ENCODE measurements at places on chromosomes 16 and 17.
A peak's percentile ranks its signal among the peaks of the same experiment; 100 is the strongest.

DNA sequence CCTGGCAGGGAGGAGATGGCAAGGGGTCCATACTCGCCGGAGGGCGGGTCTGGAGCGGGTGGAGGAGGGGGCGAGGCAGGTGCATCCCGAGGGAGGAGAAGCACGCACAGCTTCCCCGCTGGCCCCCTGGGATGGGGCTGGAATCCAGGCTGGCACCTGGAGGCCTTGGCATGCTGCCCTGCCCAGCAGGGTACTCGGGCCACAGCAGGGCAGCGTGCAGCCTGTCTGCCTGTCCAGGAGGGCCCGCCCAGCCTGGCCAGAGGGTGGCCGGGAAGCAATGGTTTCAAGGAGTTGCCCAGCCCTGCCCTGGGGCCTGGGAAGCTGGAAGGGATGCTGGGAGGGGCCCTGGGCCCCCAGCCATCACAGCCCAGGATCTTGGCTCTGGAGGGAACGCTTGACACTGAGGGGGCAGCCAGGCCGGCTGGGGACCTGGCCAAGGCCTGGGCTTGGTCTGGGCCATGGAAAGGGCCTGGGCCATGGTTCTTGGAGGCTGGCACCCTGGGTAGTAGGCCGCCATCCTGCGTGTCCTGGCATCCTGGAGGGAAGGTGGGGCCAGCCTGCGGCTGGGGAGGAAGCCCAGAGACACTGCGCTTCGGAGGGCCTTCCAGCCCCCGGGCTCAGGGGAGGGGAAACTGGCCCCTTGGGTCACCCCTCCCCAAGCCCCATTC, 1.1 kb downstream of the GLIS2 start:
- DNase-seq = no peak

DNA sequence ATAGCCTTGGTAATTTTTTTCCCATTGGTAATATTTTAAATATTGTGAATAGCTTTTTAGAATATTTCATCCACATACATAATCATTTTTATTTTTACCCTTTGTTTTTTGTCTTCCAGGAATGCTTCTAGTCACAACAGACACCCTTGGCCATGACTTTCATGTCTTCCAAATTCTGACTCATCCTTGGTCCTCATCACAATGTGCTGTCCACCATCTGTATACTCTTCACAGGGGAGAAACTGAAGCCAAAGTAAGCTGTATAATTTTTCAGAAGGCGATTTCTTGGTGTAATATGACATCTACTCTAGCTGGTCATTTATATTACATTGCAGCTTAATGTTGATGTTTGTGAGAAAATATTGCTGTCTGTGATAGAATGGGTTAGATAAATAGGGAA, 269.4 kb downstream of the BCAS3 start:
- DNase-seq = no peak

DNA sequence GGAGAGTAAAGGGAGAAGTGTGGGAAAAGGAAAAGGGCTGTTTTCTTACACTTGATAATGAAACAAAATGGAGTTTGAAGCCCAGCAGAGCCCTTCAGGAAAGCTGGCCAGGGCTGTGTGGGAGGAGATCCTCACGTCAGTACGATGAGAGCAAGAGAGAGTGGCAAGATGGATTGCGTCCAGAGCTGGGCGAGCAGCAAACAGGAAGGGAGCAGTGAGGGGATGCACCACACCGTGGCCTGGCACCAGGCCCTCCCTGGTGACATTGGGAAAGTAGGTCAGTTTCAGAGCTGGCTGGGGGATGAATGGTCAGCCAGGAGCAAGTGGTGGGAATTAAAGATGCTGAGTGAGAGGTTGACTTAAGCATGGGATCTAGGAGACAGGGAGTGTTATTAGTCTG, 273.6 kb downstream of the GRIN2A start:
- peak; percentile 28 for DNase-seq

GRCh38 chr16:2468233-2468724, 2.8 kb upstream of the NTN3 start:
- peak; percentile 75 for DNase-seq

GRCh38 chr17:28405632-28406472, at the start of gene SLC46A1:
SLC46A1 (minus strand) TSS chr17:28406212; CDS start chr17:28406114, 98 bp downstream.
- peak; percentile 82 for DNase-seq

DNA sequence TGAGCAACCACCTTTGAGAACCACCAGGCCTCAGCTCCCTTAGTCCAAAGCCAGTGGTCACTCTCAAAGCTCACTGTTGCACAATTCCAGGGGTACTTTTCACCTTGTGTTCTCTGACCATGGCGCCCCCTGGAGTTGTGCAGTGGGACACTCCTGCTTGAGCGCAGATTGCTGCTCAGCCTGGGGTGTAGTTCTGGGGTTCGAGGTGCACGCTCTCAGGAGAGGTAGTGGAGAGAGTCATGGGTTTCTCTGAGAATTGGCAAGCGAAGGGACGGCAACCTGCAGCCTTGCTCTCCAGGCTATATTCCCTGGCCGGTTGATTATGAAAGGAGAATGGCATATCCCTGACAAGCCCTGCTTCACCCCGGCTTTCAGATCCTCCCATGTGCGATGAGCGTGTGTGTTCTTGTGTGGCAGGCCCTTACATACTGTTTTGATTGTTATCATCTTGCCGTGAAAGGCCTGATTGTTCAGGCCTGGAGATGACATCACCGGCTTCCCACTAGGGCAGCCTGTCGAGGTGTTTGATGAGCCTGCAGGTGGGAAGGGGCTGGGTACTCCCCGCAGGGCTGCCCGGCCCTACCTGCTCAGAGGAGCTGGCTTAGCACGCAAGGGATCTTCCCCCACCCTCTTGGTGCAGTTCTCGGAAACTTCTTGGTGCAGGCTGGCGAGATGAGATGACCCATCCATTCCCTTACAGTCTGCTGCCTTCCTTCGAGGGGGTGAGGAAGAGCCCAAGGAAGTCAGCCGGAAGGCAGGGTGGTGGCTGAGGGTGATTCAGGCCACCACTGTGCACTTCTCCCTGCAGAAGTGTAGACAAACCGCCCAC, 431.2 kb downstream of the SLC39A11 start:
- DNase-seq = peak; percentile 20

DNA sequence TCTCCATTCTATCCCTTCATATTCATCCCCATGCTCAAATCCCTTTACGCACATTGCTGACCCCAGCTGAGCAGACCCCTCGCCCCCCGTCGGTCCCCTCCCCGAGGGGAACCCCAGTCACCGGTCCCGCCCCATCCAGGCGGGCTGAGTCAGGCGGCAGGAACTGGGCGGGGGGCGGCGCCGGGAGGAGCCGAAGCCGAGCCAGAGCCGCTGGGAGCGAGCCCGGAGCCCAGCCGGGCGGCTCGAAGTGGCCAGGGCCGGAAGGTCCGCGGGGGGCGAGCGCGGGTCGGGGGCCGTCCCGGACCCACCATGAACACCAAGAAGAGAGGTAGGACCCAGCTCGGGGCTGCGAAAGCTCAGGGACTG, 8.6 kb downstream of the RIPOR1 start:
- DNase-seq = peak; percentile 73

GRCh38 chr17:29195465-29196081, 15.4 kb upstream of the MYO18A start:
- DNase-seq = no peak

- DNase-seq = no peak
Observed at GRCh38 chr17:4479340-4479981, 19.2 kb upstream of the SPNS2 start.

DNA sequence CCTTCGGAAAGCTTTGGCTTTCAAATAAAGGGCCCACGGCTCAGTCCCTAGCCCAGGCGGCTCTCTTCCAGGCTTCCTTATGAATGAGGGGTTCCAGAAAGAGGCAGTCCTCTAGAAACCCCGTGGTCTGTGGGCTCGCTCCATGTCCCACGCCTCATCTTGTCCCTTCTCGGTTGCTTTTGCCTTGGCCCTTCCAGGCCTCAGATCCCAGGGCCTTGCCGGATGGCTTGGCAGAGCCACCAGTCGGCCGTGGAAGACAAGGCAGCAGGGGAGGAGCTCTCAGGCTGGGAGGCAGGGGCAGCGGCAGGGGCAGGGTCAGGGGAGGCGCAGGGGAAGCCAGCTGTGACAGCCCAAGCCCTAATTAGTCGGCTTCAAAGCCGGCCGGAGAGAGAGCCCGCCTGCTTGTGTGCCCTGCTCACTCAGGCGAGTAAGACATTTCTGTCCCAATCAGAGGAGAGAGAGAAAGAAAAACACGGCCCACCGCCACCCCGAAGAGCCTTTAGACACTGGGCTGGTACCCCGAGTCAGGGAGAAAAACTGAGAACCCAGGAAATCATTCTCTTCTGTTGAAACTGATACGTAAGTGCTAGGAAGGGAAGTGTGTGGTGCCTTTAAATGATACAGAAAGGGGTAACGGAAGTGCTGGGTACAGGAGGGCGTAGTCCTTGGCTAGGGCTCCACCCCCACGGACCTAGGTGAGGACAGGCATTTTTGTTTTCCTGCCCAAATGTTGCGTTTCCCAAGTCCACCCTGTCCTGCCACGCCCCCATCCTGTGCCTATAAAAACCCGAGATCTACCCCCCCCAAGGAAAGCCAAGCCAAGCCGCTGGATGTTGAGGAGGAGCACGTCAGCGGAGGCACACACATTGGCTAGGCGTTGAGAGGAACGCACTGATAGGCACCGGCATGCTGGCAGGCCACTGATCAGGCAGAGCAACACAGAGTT, 27.8 kb upstream of the MEIOC start:
- DNase-seq = peak; percentile 88

GRCh38 chr17:37117373-37118142, 168.8 kb downstream of the AATF start:
- no peak for DNase-seq

DNA sequence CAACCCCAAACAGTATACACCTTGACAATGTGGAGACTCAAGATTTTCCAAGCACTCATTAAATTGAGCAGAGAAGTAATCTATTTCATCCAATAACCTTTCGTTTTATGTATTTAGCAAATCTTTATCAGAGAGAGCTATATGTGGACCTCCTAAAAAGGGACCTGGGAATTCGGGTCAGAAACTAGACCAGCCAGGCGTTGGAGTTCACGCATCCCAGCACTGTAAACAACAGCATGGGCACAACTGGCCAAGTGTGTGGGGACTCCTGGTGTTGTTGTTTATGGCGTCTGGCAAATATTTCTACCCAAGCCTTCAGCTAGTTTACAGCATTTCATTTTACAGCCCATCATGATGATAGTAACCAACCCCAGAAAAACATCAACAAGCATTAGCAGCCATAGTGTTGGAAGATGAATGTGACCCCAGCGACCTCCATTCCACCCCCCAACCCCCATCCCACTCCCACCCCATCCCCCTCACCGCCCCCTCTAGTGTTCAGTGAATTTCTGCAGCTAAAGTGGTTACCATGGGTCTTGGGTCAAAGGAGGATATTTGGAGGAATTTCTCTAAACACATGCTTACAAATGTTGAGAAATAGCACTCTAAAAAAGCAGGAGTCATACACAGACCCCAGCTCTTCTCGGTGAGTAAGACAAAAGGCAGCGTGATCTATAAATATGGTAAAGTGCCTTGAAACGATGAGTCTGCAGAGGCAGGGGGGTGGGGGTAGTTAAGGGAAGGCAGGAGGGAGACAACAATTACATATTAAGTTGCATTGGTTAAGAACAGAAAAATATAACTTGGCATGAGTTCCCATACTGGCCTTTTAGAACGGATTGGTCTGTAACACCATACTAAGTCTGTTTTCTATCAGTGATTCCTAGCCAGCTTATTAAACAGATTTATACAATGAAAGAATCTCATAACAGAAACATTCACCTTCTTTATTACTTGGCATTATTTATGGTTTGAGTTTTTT, 91.4 kb upstream of the TBX2 start:
- DNase-seq = no peak

DNA sequence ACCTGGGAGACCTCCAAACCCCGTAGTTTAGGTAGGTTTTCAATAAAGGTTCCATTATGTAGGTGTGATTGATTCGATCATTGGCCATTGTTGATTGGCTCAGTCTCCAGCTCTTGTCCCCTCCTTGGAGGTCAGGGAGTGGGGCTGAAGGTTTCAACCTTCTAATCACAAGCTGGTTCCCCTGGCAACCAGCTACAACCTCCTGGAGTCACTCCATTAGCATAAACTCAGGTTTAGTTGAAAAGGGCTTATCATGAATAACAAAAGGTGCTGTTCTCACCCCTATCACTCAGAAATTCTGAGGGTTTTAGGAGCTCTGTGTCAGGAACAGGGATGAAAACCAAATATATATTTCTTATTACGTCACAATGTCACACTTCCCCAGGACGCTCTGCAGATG, 28.5 kb downstream of the TMEM132E start:
- no peak for DNase-seq

DNA sequence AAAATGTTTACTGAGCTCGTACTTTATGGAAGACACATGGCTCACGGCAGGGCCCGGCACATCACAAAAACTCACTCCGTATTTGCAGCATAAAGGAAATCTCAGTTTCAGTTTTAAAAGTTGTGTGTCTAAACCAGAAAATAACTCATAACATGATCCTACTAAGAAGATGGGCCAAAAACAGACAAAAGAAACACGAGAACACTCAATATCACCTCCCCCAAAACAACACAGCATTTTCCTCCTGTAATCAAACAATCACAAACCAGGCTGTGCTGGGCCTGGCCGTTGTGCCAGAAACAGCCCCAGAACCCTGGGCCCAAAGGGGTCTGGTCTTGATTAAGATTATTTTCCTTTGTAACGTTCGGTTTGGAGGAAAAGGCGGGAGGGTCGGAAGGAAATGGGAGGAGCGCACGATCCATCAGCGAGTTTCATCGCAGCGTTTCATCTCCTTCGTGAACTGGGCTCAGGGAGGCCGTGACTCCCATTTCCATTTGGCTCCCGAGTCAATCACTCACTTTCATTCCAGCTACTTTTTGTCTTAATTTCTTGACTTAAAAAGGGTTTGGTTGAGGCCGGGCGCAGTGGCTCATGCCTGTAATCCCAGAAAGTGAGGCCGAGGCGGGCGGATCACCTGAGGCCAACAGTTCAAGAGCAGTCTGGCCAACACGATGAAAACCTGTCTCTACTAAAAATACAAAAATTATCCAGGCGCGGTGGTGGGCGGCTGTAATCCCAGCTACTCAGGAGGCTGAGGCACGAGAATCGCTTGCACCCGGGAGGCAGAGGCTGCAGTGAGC, 61.4 kb downstream of the NXN start:
- DNase-seq = no peak

- DNase-seq = no peak
Observed at GRCh38 chr16:74257061-74257460, 39.6 kb upstream of the PSMD7 start.

GRCh38 chr16:70685938-70686375, at the start of gene MTSS2:
MTSS2 (minus strand) TSS chr16:70686053; CDS start chr16:70685791, 262 bp downstream.
- no peak for DNase-seq

DNA sequence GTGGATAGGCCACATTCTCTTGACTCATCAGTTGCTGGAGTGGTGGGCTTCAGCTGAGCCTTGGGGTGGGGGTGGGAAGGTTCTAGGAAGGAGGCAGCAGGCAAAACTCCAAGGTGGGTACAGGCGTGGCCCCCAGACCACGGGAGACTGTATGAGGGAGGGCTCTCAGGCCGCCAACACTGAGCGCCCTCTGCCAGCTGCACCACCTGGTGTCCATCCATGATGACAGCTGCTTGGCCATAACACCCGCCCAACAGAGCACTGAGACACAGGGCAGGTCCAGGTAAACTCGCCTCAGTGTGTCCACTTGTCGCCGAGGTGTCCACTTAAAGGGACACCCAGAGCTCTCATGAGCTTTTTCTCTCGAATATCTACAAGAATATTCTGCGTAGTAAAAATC, 133.5 kb downstream of the C16orf95 start:
- DNase-seq = no peak
